ENCODE measurements at places on chromosomes 4 and X.

DNA sequence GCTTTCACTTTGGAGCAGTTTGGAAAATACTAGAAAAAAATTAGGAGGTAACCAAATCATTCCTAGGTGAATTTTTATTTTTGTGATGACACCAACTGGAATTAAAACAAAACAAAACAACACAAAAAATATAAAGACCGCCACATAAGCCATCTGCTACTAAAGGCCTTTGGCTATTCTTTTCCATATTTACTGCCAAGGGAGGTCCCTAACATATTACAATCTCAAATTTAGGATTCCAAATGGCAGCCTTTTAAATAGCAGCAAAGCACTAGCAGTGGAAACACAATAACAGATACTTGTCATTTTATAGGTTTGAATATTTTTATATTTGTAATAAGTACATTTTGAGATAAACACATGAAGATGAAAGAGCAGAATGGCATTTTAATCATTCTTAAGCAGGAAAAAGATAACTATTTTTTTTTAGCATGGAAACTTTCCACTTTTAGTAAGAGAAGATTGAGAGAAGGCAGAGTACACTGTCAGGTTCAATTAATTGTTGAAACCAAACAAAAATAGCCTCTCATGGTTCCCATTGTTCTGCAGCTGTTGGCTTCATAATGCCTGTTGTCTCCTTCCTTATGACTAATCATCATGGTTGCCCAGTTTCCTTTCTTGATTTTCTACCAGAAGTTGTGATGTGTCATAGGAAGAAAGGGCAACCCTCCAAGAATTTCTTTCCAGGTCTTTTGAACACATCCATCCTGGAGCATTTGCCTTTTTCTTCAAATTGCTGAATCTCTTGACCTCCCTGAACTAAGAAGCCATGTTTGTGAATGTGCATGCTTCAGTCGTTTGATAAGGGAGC is 219.0 kb upstream of the EMCN start:
- DNase-seq: no peak

- no peak for DNase-seq
Measured at GRCh38 chr4:80186676-80187075, 10.6 kb upstream of the PRDM8 start.

- no peak for DNase-seq
Measured at GRCh38 chr4:15873117-15873516, 65.4 kb downstream of the FGFBP1 start.

- DNase-seq: no peak
Measured at GRCh38 chrX:133542476-133542875, 127.2 kb upstream of the GPC4 start.

DNA sequence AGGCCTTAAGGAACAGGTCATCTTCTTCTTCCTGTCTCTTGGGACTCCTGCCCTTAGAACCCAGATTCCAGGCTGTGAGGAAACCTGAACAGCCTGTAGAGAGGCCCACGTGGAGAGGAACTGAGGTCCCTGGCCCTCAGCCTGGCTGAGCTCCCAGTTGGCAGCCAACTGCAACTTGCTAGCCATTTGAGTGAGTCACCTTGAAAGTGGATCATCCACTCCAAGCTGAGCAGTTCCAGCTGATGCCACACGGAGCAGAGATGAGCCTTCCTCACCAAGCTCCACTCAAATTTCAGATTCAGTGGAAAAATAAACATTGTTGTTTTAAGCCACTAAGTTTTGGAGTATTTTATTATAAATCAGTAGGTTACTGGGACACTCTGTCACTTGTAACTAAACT is 392.5 kb downstream of the BCOR start:
- no peak for DNase-seq

DNA sequence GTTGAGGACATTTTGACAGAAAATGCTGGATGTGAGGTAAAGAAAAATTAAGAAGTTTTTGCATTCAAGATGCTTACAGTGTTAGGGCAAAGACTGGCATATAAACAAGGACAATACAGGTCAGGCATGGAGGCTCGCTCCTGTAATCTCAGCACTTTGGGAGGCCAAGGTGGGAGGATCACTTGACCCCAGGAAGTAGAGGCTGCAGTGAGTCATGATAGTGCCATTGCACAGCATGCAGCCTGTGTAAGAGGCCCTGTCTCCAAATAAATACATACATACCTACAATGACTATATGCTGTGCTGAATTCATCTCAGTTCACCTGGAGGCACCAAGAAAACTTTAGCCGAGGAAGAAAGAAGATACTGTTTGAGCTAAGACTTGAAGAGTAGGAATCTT is 2.3 kb downstream of the MAGT1 start:
- no peak for DNase-seq

DNA sequence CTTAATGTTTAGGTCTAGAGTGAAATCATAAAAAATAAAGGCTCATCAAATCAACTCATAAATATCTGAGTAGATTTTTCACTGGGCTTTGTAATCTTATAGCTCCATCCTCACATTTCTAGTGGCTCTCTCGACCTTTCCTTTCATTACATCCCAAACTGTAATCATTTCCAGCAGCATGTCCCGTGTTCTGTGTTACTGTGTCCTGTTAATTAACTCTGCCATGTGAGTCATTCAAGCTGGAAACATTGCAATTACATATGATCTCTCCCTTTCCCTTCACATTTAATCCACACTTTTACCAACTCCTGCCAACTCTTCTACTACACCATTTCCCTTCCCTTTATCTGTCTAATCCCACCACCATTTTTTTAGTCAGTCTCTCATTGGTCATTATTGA is 75.5 kb downstream of the UGT8 start:
- DNase-seq: no peak
